ENCODE measurements at places on chromosomes 11 and 22.

GRCh38 chr11:93117565-93117964 is 80.2 kb downstream of the SLC36A4 start:
- DNase-seq = no peak

- no peak for DNase-seq
These were observed 202.9 kb downstream of the DBX1 start for GRCh38 chr11:19957294-19957943.

DNA sequence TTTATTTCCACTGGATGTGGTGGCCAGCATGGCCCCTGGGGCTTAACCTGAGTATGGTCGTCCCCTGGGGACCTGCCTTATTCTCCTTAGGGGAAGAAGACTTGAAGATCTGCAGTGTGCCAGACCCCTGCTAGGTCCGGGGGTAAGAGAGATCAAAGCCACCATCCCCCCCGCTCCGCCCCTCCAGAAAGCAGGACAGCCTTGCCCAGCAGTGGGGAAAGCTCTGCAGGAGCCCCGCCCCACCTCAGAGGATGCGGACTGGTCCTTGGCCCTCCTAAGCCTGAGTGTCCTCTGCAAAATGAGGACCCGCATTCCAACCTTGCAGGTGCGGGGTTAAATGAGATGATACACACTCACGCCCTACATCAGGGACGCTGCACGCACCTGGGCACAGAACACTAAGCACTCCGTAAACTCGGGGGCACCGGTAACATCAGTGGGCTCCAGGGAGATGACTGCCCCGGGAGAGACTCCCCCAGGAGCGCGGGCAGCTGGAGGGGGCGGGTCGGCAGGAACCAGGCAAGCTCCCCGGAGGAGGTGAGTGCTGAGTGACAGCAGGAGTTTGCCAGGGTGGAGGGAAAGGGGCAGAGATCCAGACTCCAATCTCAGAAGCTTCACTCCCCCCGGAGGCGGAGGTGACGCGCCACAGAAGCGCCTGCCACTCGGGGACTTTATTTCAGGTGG is 564 bp upstream of the ANO1 start:
- DNase-seq = no peak

- DNase-seq = no peak
These were observed 4.8 kb upstream of the NOX4 start for GRCh38 chr11:89495951-89496350.

GRCh38 chr11:74896311-74896710 is 52.6 kb downstream of the XRRA1 start:
- no peak for DNase-seq

GRCh38 chr11:99177446-99177845 is 156.7 kb downstream of the CNTN5 start:
- DNase-seq = no peak

DNA sequence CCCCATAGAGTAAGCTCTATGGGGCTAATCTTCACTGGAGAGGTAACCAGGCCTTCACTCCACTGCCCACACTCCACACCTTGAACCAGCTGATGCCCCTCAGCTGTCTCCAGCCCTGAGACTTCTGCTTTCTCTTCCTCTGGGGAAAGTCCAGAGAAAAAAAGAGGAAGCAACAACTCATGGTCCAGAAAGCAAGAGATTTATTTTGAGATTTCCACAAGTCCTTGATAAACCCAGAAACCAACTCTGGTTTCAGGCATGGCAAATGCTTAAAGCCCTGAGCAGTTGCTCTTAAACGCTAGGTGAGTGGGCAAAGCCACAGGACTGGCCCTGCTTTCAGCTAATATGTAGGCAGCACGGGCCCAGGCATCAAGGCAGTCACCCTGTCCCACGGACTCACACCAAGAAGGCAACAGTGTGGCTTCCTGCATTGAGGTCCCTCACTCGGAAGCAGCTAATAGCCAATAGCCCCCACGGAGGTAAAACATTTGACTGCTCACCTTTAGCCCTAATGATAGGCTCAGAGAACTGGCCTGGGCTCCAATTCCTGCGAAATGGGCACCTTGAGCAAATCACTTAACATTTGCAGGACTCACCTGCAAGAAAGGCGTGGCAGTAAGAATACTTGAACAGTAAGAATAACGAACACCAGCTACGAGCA is 4.3 kb downstream of the CYB561A3 start:
- DNase-seq = no peak

DNA sequence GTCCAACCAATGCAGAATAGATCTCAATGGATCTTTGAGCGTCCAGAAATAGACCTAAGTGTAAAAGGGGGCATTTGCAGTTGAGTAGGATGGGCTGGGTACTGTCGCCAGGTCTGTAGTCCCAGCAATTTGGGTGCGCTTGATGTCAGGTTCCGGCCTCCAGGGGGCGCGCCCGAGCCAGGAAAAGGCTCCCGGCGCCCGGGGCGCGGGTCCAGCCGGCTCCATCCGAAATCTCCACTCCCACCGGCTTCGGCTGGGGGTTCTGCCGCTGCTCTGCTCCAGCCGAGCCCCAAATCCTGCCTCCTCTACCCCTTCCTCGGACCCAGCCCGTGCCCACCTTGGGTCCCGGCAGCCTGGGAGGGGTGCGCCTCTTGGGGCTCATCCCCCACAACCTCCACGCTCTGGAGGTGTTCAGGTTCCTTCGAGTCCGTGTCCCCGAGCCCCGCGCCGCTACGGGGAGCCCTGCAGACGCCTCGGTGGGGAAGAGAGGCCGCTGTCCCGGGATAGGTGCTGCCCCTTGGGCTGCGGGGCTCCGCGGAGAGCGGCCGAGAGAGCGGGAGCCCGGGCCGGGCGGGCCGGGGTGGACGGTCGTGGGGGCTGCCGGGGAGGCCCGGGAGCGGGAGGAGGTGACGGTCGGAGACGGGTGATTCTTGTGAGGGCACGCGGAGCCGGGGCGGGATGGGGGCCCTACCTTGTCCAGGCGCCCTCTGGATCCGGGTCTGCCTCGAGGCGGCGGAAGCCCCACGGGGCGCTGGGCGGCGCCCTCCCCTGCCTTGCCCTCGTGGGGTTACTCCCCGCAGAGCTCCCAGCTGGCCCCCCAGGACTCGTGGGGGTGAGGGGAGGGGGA is 13.0 kb upstream of the CYB5R3 start:
- DNase-seq = peak; percentile 82

DNA sequence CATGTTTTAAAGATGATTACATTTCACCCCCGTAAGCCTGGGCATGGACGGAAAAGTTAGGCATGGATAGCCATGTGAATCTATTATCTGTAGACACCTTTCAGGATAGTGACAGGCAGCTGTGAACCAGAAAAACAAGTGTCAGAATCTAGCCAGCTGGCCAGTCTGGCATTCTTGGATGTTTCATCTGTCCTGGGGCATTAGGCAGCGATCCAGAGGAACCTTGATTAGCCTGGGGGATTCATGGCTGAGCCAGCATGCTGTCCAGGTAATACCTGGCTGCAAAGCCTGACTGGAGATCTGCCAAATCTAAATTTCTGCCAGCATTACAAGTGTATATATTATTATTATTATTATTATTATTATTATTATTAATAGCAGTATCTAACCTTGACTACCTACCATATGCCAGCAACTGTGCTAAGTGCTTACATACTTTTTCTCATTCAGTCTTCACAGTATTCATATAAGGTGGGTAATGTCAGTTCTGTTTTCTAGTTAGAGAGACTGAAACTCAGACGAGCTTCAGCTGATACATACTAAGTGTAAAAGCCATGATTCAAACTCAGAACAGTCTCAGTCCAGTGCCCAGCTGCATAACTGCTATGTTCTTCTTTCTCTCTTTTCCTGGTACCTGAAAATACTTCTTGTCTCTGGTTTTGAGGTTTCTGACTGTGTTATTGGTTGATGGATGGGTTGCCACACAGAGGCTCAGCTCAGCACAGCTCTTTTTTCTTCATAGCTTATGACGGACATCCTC is 12.8 kb downstream of the BMAL1 start:
- no peak for DNase-seq

- no peak for DNase-seq
These were observed 20.8 kb downstream of the MMP13 start for GRCh38 chr11:102934735-102935134.

DNA sequence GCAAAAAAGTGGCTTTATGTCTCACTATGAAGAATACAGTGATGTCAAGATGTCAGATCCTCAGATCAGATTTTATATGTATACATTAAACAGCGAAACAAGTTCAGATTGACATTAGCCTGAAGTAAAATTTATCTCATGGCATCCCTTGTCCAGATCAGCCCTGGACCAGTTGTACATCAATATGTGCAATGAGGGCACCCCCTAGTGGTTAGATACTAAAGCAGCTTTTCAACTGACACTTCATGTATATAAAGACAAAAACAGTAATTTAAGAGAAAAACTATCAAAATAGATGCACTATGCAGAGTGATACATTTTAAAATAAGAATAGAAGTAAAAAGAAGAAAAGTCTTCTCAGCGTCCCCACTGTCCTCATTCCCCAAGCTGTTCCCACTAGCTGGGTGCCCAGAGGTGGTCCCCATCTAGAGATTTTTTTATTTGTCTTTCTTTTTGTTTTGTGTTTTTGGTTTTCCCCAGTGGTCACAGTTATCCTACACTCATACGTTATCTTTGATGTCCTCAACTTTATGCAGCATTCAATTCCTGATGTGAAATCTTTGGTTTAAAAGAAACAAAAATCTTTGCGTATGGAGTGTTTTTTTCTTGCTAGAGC is 2193.4 kb upstream of the RAG2 start:
- no peak for DNase-seq

- no peak for DNase-seq
These were observed 13.5 kb downstream of the SGSM3 start for GRCh38 chr22:40383905-40384304.

GRCh38 chr11:129223260-129223659 is 31.1 kb upstream of the ARHGAP32 start:
- no peak for DNase-seq

- no peak for DNase-seq
These were observed 79.6 kb downstream of the BMAL1 start for GRCh38 chr11:13357232-13357631.

DNA sequence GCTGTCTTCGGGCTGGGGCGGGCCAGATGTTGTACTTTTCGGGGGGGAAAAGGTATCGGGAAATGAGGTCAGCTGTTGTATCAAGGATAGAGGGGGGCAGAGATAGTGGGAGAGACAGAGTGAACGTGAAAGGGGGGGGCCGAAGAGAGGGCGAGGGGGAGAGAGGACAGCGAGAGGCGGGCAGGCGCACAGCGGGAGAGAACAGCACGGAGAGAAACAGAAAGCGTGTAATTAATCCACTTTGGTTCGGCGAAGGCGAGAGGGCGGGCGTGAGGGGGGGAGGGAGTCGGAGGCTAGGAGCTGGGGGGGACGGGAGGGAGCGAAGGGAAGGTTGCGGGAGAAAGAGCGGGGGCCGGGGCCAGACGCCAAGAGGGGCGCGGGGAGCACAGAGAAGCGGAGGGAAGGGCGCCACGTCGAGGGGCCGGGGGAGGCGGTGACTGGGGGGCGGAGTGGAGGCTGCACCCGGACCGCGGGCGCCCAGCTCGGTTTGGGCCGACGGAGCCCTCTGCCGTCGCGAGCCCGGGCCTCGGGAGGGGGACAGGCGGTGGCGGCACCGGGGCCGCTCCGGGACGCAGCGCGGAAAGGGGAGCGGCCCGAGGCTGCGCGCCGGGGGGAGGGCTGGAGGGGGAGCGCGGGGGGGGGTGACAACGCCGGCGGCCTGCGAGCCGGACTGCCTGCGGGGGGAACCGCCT is 612 bp downstream of the IGF2 start:
- DNase-seq = no peak

GRCh38 chr11:119664063-119664572 is 64.9 kb downstream of the NECTIN1 start:
- DNase-seq = no peak

DNA sequence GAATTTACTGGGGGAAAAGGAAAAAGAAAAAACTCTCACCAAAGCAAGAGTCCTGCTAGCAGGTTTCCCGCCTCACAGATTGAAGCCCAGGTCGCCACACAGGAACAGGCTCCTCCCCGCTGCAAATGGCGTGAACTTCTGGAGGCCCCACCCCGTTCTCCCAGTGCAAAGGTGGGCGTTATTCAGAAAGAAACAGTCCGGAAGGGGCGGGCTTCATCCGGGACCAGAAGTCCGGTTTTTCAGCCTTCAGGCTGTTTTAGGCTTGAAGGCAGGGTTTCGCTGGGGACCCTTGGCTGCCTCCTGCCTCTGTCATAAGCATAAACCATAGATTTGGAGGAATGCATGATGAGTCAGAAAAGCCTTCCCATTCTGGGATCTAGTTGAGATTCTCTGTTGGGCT is 148.3 kb upstream of the POU2AF2 start:
- no peak for DNase-seq

- DNase-seq = no peak
These were observed 127.0 kb downstream of the TRPC6 start for GRCh38 chr11:101456812-101457211.

- no peak for DNase-seq
These were observed 7.5 kb downstream of the TMEM151A start for GRCh38 chr11:66299186-66299585.

DNA sequence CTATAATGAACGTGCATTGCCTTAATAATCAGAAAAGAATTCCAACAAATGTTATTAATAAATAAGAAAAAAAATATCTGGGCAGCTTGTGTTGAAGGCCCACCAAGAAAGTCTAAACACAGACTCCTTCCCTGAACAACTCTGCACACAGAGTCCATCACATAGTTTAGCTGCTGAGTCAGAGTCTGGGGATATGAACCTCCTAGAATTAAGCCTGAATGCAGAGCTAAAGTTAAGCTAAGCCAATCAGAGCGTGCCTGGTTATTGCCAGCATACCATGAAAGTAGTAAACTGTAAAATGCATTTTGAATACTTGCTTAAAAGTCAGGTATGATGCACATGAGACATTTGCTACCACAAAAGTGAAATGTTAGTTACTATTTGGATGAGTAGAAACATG is 25.6 kb upstream of the TENM4 start:
- DNase-seq = no peak

DNA sequence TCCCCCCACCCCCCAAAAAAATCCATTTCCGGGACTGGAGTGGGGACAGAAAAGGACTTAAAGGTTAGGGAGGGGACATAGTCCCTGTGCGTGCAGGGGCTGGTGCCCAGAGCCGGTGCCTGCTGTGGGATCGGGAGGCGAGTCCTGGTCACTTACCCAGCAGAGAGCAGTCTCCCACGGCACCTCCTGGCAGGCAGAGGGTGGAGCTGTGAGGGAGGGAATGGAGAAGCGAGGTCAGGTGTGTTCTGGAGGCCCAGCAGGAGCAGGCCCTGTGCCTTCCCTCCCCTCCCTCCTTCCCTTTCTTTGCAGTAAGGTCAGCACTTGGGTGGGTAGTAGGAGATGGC is 28.4 kb downstream of the SHANK3 start:
- no peak for DNase-seq

DNA sequence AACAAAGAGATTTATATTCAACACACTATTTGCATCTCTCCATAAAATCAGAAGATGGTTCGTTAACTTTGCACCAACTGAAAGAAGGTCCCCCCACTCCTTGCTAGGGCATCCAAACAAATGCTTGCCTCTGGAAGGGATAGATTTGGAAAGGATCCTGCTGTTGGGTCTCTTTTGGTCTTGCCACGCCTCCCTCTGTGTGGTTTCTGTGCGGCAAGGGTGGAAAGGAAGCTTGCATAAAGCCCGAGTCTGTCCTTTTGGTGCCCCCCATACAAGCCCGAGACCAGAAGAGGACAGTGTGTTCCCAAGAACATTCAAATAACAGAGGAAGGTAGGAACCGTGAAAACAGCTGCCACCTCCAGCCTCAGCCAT is 15.1 kb downstream of the SCGB1A1 start:
- DNase-seq = no peak
